ENCODE measurements at places on chromosomes 3 and 15.

DNA sequence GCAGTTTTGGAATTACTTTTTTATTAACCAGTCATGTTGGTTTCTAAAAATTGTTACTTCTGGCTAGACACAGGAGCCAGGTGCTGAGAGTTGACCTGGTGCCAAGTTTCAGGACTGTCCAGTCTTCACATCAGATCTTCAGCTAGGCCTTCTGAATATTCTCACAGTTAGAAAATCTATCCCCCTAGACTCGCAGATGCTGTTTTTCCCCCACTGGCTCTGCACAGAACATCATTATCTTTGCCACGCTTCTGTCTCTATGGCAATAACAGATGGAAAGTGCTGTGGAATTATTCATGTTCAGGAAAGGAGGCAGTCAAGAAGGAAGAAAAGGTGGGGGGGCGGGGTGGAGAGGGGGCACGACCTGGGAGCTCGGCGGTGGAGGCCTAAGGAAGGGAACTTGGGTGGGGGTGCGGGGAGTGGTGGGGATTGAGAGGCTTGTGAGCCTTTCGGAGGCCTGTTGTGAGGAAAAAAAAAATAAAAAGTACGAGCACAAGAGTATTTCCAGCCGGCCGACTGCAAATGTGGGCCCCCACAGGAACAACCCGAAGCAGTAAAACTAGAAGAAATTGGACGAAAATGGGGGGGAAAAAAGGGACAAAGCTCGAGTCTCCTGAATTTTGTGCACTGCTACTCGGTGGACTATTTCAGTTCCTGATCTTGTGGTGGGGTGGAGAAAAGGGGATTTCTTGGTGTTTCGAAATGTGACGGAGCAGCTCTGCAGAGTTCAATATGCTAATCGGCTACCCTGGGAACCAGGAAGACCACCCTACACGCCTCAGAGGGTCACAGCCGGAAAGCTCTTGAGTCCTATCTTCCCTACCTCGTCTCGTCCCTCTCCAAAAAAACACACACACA is 1.5 kb upstream of the SKIL start:
- DNase-seq, result peak; percentile 79

- DNase-seq, result no peak
These were observed 204.7 kb downstream of the UACA start for GRCh38 chr15:70558406-70559264.

GRCh38 chr3:52645549-52645948 is 40.2 kb downstream of the PBRM1 start:
- DNase-seq, result no peak

DNA sequence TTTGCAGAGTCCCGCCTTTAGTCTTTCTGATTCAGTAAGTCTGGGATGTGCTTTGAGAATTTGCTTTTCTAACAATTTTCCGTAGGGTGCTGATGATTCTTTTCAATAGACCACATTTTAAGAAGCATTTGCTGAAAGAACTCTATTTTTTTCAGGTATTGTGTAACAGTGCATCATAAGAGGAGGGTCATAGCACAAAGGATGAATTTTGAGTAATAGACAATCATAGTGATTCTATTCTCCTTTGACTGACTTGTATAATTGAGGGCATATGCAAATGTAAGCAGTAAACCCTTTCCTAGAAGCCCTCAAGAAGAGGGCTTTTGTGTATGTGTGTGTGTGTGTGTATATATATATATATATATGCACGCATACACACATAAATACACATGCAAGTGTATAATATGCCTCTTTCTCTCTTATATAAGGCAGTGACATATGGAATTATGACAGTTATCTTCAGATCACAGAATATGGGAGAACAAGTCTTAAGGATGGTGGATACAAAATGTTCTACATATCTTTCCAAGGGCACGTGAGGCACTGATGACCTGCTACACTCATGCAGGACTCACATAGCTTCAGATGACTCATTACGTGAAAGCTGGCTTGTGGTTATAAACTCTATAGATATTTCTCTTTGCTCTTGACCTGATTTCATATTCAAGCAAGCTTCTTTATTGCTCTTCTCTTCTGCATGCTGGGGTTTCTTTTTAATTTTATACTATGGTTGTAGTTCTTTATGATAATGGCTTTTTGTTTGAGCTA is 6.5 kb upstream of the PLSCR1 start:
- no peak for DNase-seq

GRCh38 chr3:54759166-54759565 is 168.7 kb downstream of the LRTM1 start:
- no peak for DNase-seq

DNA sequence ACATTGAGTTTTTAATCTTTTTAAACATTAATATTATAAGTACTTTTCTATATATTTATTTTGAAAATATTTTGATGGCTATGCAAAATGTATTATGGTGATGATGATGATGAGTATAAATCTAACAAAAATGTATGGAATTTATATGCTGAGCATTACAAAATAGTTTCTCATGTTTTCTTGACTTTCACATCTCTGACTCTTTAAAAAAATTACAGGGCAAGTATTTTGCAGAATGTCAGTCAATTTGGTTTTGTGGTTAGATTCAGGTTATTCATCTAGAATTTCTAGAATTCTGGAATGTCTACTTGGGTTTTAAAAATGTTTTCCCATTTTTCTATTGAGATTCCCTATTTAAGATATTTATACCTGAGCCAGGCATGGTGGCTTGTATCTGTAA is 41.7 kb upstream of the ANP32A start:
- no peak for DNase-seq

GRCh38 chr3:192917028-192917403 is 640 bp downstream of the MB21D2 start:
- peak; percentile 62 for DNase-seq

- DNase-seq, result no peak
These were observed 9.2 kb downstream of the HSPBAP1 start for GRCh38 chr3:122784436-122784835.

- peak; percentile 93 for DNase-seq
These were observed 16.9 kb upstream of the ALCAM start for GRCh38 chr3:105349684-105350387.

DNA sequence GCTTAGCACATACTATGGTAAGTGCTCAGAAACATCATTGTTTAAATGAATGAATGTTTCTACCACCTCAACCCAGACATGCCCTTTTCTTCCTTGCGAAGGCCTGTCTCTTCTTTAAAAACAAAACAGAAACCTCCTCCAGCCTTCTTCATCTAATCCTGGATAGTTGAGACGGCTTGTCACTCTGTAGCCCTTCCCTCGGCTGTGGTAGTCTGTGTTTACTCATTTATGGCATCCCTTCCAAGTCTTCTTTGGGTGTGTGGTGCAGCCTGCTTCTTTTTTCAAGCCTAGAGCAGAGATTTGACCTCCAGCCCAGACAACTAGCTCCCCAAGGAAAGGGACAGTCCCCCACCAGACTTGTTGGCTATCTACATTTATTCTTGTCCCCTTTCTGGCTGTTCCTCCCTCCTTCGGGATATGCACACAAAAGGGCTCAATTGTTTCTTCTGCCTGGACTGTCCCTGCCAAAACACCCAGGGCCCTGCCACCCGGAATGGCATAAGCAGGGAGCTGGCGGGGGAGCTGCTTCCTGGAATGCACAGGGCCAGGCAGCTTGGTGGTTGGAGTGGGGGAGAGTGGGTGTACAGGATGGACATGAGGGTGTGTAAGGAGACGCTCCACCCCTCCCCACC is 67.8 kb downstream of the ITGA11 start:
- no peak for DNase-seq
